Right atrium auricular region (tissue), 2 donors: ENCODE measurements at places on chromosomes 3 and 15. TPM values are rescaled to one million over a fixed set of nuclear protein-coding genes. Genes with fewer than 3 reads are reported as not detected.

DNA sequence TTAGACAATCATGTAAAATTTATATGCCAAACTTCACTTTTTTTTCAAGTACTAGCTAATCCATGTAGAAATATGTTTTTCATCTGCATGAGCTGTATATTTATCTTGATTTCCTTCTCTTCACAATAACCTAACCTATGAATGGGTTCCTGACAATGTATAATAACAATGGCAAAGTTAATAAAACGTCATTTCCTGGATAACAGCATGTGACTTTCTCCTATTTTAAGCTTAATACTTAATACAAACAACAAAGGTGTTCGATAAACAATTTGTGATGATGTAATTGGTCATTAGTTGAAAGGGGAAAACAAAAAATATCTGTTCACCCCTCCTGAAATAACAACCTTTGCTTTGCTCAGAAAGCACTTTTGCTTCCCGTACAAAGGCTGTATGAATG lies 20.4 kb downstream of the CD200 start:
- no peak for DNase-seq

GRCh38 chr3:128603811-128604775 lies 46.5 kb downstream of the RPN1 start:
- DNase-seq, result no peak

DNA sequence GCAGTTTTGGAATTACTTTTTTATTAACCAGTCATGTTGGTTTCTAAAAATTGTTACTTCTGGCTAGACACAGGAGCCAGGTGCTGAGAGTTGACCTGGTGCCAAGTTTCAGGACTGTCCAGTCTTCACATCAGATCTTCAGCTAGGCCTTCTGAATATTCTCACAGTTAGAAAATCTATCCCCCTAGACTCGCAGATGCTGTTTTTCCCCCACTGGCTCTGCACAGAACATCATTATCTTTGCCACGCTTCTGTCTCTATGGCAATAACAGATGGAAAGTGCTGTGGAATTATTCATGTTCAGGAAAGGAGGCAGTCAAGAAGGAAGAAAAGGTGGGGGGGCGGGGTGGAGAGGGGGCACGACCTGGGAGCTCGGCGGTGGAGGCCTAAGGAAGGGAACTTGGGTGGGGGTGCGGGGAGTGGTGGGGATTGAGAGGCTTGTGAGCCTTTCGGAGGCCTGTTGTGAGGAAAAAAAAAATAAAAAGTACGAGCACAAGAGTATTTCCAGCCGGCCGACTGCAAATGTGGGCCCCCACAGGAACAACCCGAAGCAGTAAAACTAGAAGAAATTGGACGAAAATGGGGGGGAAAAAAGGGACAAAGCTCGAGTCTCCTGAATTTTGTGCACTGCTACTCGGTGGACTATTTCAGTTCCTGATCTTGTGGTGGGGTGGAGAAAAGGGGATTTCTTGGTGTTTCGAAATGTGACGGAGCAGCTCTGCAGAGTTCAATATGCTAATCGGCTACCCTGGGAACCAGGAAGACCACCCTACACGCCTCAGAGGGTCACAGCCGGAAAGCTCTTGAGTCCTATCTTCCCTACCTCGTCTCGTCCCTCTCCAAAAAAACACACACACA lies 1.5 kb upstream of the SKIL start:
- DNase-seq, result peak; percentile 61

DNA sequence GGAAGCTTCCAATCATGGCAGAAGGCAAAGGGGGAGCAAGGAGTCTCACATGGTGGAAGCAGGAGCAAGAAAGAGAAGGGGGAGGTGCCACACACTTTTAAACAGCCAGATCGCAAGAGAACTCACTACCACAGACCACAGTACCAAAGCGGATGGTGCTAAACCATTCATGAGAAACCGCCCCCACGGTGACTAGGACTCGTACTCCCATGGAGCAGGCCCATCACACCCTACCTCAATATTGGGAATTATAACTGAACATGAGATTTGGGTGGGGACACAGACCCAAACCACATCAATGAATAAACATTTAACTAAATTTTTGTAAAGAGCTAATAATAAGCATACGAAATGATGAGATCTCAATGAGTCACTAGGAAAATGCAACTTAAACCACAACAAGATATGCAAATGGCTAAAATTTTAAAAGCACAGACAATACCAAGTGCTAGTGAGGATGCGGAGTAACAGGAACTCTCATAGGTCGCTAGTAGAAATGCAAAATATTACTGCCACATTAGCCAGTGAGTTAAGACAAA lies 10.0 kb downstream of the MRPS25 start:
- DNase-seq, result no peak

DNA sequence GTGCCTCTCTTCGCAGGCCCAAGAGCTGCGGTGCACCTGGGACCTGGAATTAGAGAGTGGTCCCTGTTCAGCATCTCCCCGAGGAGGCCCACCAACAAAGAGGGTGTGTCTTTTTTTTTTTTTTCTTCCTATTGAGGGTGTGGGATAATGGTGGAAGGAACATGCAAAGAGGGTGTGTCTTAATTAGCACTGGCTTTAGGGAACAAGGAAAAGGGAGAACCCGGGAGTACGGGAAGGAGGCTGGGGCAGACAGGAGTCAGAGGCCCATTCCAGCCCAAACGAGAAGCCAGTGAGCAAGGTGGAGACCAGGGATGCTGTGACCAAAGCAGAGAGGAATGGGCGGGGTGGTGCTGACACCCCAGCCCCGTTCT lies 429 bp upstream of the LOXL1 start:
- no peak for DNase-seq

The SMCO1 gene
- total RNA-seq, result 3.6 TPM

- DNase-seq, result peak; percentile 23
Observed at GRCh38 chr3:127209155-127209839, 16.4 kb downstream of the PRR23E start.

DNA sequence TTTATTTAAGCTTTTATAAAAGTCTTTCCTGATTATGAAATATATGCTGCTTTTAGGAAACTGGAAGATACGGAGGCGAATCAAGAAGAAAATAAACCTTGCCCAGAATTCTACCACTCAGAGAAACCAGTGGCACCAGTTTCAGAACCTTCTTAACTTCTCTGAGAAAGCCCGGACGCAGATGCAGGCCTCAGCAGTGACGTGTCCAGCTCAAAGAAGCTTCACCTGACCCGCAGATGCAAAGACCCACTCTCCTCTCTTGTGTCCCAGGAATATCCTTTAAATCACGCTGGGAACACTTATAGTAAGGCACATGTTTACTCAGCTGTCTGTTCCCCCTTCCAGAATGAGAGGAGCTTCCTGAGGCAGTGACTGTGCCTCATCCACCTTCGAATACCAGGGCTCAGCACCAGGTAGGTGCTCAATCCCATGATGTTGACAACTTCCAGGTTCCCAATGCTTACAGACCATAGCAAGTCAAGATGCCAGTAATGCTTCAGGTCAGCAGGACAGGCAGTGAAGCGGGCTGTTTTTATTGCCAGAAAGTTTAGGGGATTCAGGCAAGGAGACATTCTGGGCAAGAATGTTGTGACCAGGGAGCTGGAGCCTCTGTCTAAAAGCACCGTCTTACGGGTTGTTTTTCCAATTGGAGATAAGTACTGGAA lies 39.9 kb upstream of the LDHAL6B start:
- no peak for DNase-seq

- no peak for DNase-seq
Observed at GRCh38 chr3:63050548-63051177, 175.4 kb upstream of the CADPS start.

GRCh38 chr3:138718849-138719248 lies 110.3 kb downstream of the FAIM start:
- no peak for DNase-seq

The PLSCR4 gene
- 31.5 TPM for total RNA-seq

The PLSCR2 gene
- not detected for total RNA-seq

- no peak for DNase-seq
Observed at GRCh38 chr3:49416867-49417266, 4.6 kb downstream of the TCTA start.

- DNase-seq, result no peak
Observed at GRCh38 chr15:63483521-63484371, 20.6 kb upstream of the USP3 start.

DNA sequence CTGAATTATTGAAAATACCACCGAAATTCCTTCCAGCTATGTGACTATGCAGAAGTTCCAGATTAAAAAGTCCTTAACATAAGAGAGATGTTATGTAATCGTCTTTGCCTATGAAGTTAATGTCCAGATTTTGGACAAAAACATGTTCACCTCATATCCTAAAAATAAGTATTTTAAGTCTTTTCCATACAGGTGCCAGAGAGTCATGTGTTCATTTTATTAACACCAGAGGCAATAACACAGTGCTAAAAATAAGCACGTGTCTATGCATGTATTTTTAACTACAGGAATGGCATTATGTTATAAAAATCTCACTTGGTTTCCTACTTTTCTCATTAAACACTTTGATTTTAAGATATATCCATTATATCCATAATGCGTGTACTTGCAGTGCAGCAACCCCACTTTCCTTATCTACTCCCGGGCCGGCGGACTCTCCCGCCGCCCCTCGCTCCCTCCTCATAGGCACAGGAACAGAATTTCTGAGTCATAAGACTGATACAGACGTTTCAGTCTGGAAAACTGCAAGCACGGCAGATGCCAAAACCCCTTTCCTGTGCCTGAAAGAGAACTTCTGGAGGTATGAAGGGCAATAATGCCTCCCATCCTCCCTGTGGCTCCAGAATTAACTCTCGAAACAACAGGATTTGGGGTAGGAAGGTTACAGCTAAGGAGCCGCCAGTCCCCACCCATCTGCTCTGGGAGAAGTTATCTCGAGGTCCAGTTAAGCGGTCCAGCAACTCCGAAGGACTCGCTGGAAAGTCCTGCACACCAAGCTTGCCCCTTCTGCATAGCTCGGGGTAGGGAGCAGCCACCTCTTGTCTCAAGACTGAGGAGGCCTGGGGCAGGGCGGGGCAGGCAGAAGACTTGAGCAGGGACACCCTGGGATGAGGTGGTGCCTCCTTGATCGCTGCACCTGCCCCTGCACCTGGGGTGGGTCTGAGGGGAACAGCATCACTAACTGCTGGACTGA lies 22.3 kb upstream of the PSTPIP1 start:
- peak; percentile 68 for DNase-seq

GRCh38 chr3:129046037-129046731 lies 14.4 kb upstream of the GP9 start:
- no peak for DNase-seq

DNA sequence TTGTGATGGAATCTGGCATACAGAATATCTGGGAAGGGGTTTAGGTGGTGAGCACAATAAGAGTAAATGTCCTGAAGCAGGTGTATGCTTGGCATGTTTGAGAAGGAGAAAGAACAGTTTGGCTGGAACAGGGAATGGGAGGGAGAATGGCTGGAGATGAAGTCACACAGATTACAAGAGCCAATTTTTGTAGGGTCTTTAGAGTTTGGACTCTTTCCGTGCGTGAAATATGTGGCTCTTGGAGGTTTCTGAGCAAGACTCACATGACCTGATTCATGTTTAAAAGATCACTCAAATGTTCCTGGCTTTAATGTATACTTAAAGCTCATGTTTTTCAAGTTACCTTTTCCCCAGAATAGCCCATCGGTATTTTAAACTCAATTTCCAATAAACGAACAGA lies 32.8 kb downstream of the SPRED1 start:
- DNase-seq, result no peak

- DNase-seq, result no peak
Observed at GRCh38 chr15:82012908-82013307, 32.9 kb downstream of the MEX3B start.
